ENCODE measurements at places on chromosomes 2 and 18.
A peak's percentile ranks its signal among the peaks of the same experiment; 100 is the strongest.

DNA sequence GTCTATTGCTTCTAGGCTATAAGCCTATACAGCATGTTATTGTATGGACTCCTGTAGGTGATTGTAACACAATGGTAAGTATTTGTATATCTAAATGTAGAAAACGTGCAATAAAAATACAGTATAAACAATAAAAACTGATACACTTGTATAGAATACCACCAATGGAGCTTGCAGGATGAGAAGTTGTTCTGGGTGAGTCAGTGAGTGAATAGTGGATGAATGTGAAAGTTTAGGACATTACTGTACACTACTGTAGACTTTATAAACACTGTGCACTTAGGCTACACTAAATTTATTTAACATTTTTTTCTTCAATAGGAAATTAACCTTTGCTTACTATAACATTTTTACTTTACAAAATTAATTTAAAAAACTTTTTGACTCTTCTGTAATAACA is 679.2 kb upstream of the ZNF804A start:
- DNase-seq, result no peak

GRCh38 chr18:46374850-46375249 is 270.7 kb downstream of the HAUS1 start:
- DNase-seq, result no peak

- DNase-seq, result no peak
Measured at GRCh38 chr2:209937893-209938292, 64.5 kb upstream of the RPE start.

DNA sequence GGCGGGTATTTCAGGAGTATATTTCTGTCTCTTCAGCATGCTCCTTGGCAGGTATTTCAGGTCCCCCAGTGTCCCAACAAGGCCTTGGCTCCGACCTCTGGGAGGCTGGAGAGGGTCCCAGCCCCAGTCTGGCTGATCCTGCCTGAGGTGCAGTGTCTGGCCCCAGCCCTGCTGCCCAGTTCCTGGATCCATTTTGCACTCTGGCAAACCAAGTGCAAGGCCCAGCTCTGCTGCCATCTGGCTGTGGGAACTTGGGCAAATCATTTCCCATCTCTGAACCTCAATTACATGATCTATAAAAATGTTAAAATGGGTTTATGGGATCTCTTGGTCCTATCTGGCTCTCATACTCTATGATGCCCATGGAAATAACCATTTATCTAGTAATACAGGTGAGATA is 63.6 kb downstream of the ZBTB7C start:
- DNase-seq, result no peak

DNA sequence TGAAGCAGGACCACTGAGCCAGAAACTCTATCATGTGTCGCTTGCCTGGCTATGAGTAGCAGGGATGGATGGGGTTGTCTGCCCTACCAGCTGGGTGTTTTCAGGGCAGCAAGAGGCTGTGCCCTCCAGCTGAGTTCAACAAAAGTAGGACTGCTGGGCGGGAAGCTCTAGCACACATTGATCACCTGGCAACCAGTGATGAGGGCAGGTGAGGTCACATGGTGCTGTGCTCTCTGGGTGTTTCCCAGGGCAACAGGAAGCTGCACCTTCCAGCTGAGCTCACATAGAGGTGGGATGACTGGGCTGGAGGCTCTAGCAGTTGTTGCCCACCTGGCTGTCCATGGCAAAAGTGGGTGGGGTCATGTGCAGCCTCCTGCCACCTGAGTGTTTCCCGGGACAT is 487.3 kb upstream of the VWC2L start:
- DNase-seq, result no peak

DNA sequence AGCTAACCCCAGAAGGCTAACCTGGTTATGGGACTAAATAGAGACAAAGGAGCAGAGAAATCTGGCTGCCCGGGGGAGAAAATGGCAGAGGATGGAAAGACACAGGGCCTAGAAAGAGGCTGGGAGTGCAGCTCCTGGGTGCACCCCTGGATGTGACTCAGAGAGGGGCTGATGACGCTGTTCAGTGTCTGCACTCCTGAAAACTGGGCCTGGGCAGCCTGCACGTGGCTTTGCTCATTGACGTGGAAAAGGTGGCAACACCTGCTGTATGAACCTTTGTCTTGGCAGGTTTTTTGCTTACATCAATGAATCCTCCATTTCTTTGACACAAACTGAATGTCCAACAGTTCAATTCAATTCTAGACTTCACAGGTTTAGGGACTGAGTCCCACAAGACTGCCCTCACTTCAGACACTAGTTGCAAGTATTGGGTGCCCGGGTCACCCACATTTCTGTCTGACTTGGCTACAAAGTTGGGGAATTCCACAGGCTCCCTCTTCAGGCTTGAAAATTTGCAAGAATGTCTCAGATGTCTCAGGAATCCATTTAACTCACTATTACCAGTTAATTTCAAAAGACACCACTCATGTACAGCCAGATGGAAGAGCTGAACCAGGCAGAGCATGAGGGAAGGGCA is 47.3 kb upstream of the PUM2 start:
- no peak for DNase-seq

- no peak for DNase-seq
Measured at GRCh38 chr2:15950088-15950952, 10.0 kb downstream of the MYCN start.

GRCh38 chr2:31202833-31203232 is 14.5 kb downstream of the CAPN14 start:
- no peak for DNase-seq

DNA sequence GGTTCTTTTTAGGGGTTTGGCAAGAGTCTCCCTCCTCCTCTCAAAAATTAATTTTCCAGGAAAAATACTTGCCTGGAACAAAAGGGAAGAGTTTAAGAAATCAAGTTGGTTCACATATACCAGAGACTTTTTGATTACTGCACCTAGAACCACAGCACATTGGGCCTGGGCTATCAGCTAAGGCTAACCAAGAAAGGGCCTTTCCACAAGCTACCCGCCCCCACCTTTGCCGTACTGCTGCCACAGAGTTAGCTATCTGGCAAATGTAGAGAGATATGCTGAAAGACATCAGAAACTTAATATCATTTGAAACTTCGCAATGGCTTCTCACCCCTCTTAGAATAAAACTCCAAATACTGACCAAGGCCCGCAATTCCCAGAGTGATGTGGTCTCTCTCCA is 76.9 kb downstream of the AAK1 start:
- no peak for DNase-seq

DNA sequence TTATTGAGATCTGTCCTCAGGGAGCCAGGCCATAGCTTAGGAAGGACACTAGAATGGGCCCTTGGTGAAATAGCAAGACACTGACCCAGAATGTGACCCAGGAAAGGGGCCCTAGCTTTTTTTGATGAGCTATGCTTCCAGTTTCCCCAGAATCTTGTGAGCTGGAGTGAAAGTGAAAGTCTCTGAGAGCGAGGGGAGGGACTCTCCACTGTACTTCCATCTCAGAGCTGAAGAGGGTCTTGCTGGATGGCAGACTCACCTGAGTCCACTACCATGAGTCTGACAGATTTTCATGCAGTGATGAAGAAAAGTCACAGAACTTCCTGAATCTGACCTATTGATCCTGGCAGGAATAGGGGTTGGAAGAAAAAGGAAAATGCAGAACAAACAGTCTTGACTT is 3.1 kb downstream of the ARHGAP25 start:
- DNase-seq, result no peak

- DNase-seq, result no peak
Measured at GRCh38 chr2:60442608-60443007, 110.8 kb downstream of the BCL11A start.

- DNase-seq, result no peak
Measured at GRCh38 chr2:197247083-197247482, 63.5 kb downstream of the ANKRD44 start.

GRCh38 chr2:190695739-190696138 is 46.9 kb downstream of the NAB1 start:
- DNase-seq, result no peak

DNA sequence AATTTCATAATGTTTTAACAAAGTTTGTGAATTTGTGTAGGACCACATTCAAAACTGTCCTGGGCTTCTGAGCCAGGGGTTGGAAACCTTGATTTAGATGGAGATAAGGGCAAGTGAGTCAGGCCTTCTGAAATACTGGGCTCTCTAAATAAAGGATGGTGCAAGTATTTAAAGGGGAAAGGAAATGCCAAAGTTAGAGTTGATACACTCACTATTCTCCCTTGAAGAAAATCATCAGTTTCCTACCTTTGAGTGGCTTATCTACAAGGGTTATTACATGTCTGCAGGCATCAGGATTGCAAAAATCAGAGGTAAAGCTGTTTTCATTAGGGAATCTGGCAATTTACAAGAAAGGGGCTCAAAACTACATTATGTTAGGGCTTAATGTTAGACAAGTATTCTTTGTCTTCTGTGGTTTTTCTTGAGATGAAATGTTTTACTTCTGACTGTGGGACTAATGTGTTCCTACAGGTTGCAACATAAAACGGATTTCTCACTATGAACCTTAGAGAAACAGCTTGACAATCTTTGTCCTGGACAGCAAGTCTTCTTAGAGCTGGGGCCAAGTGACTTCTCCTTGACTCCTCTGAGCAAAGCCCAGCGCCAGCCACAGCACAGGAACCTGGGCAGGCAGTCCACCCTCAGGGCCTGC is 31.1 kb downstream of the RNU4ATAC start:
- DNase-seq, result no peak

- DNase-seq, result no peak
Measured at GRCh38 chr2:157488877-157489276, 45.0 kb upstream of the CYTIP start.

DNA sequence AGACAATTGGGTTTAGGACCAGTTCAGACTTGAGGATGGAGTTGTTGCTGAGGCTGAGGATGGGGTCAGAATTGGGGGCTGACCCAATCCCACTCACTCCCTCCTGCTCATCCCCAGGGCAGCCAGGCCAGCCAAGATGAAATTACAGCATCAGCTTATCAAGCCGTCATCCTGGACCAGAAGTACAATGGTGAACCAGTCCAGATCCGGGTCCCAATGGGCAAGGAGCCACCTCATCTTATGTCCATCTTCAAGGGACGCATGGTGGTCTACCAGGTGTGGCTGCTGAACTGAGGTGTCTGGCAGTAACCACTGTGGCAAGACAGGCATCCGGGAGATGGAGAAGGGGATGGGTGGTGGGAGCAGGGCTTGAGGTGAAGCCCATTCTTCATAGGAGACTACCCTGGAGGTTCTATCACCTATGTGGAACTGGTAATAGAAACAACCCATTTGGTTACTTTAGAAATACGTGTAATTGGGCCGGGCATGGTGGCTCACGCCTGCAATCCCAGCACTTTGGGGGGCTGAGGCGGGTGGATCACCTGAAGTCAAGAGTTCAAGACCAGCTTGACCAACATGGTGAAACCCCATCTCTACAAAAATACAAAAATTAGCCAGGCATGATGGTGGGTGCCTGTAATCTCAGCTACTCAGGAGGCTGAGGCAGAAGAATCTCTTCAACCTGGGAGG is 13.9 kb downstream of the VIL1 start:
- no peak for DNase-seq

- DNase-seq, result no peak
Measured at GRCh38 chr18:13303756-13304364, 85.3 kb downstream of the LDLRAD4 start.

- DNase-seq, result peak; percentile 85
Measured at GRCh38 chr2:11446733-11447248, 19.2 kb downstream of the E2F6 start.

DNA sequence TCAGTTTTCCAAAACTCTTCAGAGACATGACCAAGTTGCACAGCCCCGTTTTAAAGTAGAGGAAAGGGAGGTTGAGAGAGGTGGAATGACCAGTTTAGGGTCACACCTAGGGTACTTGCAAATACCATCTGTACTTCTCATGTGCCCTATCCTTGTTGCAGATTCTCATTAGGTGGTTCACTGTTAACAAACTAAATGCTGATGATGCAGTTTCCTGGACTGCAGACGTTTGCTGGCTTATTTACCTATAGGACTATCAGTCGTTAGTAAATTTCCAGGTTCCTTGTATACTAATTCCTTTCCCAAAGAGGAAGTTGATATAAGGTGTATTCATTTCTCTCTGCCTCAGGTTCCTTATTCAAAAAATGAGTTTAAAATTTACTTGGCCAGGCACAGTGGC is 1.4 kb downstream of the FARP2 start:
- DNase-seq, result no peak

DNA sequence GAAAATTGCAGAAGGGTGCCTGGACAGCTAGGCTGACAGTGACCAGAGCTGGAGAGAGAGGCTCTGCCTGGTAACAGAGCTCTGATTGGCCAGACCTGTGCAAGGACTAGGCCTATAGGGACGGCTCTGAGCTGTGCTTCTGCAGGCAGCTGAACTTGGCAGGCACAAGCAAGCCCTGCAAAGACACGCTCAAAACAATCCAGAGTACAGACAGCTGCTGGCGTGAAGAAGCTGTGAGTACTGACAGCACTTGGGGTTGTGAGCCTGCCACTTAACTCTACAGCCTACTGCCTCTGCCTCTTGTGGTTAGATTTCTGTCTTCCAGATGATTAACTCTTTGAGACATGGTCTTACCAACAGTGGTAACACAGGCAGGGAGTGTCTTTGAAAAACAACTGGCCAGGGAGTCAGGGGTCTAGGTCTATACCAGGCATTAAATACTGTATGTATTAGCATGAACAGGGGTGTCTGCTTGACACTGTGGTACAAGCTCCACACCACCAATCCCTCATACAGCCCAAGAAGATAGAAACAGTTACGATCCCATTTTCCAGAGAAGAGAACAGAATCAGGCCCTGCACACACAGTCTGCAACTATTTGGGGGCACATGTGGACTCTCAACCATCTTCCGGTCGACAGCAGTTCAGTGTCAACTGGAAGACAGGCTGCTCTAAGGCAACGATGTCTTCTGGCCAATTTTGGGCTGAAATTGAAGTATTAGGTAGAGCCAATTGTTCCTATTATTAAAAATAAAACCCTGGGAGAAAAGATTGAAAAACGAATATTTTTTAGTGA is 568.4 kb downstream of the TNS1 start:
- DNase-seq, result peak; percentile 67

GRCh38 chr2:238985931-238986446 is 138.1 kb downstream of the TWIST2 start:
- peak; percentile 56 for DNase-seq

- peak; percentile 66 for DNase-seq
Measured at GRCh38 chr18:47100212-47100831, 50.0 kb downstream of the HDHD2 start.

DNA sequence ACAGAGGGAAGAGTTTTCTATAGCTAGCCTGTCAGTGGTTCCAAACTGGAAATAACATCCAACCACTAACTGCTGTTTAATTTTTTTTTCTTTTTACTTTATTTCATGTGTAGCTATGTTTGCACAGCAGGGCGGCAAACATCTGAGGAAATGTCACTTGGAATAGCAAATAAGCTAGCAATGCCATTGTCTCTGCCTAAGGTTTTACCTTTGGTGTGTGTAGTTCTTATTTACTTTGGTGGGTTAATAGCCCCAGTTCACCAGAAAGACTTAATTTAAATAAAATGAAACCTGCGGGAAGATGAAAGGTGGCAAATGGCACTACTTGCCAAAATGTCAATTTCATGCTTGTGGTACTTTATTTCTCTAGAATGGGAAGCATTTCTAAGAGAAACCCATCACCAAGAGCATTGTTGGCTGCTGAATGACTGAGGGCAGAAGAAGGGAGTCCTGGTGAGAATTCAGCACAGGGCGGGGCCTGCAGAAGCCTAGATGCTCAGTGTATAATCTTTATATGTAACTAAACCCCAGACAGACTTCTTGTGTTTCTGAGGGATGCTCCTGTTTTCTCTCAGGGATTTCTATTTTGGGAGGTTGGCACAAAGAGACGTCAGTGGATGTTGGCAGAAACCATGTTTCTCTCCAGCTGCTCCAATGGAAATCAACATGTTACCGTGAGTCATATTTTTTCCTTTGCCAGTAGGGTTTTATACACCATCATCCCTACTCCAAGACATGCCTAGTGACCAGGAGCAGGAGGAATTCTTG is 300.4 kb upstream of the NT5C1B start:
- DNase-seq, result no peak
